ENCODE measurements at places on chromosomes 4 and X.

- no peak for DNase-seq
Observed at GRCh38 chr4:74466242-74466641, 21.3 kb downstream of the AREG start.

DNA sequence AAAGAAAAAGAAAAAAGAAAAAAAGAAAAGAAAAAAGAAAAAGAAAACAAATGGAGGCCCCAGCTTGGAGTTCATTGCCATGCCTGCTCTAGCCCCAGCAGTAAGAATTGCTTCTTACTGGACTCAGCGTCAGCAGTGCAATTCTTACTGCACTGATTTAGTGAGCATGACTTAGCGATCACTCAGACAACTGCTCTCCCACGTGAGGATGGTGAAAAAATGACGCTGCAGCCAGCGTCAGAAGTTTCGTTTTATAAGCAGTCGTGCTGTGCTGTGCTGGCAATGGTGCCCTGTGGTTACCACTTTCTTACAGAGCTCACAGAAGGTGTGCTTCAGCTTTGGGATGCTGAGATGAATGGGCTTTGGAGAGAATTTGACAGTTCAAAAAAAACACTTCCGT is 68.3 kb upstream of the DDX3X start:
- DNase-seq = no peak

- peak; percentile 78 for DNase-seq
Observed at GRCh38 chr4:7547368-7548040, 112.8 kb upstream of the PSAPL1 start.

DNA sequence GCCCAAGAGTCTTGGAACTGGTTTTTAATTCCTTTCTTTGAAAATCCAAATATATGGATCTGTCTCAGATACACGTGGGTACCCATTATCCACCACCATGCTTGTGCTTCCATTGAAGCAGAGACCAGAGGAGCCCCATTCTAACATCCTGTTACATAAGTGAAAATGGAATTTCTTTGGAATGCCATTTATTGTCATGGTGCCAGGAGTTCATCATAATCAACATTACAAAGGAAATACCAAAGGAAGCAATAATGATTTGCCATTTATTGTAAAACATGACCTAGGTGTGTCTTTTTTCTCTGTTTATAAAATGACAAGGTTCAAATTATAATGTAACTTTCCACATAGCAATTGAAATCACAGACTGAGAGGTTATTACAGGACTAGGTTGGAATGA is 61.7 kb downstream of the PALLD start:
- DNase-seq = no peak

DNA sequence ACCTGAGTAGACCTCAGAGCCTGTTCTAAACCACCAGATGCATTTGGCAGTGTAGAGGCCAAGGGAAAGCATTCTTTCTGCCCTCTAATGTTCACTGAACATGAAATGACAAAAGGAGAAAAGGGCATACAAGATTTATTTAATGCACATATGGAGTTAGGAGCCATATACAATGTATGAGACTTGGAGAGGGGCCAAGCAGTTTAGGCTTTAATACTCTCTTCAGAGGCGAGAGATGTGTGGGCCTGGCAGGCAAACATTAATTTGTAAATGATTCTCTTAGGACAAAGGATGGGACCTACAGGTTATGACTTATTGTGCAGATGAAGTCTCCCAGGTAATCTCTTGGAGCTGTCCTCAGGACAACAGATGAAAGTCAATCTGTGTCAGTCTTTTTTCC is 631.9 kb downstream of the ADGRL3 start:
- no peak for DNase-seq

DNA sequence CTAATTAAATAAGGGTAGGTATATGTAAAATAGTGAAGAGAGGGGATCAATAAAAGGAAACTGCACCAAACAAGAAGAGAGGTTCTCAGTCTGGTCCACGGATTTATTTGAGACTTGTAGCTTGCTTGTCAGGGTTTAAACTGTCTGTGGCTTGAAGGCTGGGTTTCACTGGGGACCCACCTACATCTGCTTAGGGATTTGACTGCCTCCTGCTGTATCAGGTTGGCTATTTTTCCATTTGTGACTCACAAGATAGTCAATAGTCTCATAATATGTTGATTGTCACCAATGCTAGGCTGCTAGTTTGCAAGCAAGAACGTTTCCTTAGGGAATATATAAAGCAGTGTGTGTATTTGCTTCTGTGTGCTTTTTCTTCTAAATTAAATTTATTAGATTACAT is 1950.7 kb upstream of the IGFBP7 start:
- DNase-seq = no peak

DNA sequence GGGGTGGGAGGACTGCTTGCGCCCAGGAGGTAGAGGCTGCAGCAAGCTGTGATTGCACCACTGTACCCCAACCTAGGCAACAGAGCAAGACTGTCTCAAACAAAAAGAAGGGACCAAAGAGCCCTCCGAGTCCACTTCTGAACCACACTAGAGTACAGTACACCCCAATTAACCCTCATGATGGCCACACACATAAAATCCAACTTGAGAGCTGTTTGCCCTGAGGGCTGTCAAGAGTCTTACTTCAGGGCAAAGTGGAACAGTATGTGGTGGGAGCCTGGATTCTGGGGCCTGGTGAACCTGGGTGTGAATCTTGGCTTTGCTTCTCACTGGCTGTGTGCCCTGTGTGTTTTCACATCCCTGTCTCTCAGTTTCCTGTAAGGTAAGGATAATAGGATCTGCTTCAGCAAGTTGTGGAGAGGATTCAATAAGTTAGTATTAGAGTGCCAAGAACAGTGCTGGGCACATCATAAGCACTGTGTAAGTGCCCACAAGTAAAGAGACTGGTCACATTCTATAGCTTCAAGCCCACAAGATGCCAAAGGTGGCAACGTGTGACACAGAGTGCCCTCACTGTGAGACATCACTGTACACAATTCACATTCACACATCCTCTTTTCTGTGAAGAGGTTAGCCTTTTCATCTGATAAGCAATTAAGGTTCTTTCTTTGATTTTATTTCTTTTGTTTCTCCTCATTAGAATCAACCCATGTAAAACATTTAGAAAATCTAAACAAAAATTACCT is 52.1 kb downstream of the LEF1 start:
- no peak for DNase-seq

- no peak for DNase-seq
Observed at GRCh38 chrX:49111791-49112190, 11.7 kb downstream of the GPKOW start.

GRCh38 chrX:18674417-18674787 is 2.5 kb upstream of the RS1 start:
- no peak for DNase-seq

DNA sequence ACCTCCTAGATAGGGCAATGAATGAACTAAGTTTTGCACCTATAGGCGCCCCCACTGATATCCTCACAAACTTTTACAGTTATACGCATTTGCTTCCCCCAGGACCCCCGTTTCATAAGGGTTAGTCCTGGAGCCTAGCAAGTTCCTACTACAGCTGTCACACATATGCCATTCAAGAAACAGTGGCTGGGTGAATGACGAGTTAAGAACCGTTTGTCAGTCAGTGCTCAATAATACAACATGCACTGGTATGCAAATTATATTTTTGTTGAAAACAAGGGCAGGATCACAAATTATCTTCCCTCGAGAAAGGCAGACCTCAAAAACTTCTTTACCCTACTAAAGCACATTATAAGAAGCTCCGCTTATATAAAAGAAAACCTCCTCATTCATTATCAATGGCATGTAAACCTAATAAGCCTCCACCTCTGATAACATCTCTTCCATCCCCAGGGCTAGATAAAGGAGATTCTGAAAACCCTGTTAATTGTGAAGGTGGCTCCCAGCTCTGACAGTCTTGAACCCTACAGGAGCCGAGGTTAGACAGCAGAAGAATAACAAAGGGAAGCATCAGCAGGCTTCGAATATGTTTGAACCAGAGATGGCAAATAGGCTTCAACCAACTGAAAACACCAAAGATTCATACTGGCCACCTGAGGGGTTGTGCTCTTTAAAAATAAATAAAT is 40.3 kb downstream of the AFAP1 start:
- no peak for DNase-seq

DNA sequence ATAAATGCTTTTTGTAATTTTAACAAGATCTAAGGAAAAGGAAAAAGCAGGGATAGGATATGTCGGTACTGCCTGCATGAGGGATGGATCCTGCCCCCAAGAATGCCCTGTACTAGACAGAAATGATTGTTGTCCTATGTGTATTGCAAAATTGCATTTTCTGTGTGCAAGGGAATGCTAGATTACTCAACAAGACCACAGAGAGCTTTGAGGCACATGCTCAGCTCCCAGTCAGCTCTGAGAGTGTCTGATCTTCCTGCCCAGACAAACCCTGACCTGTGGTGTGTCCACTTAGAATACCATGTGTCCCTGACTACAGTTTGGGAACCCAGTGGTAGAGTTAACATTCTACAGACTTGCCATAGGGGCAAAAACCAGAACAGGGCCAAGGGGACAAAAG is 129.2 kb upstream of the PAK3 start:
- peak; percentile 70 for DNase-seq

DNA sequence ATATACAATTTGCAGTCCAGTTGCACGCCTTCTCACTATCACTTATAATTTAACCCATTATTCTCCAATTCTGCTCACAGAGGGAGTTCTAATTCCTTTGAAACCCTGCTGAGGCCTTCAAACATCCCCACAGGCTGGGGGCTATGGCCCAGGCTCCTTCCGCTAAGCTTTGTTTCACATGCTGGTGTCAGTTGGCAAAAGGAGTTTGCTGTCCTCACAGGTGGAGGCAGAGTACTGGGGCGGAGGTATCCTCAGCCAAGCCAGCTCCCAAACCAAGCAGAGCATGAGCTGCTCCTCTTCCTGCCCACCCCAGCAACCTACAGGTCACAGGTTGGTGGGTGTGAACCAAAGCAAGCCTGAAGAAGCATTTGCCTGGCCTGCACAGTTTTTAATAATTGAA is 21.5 kb downstream of the BTC start:
- no peak for DNase-seq

DNA sequence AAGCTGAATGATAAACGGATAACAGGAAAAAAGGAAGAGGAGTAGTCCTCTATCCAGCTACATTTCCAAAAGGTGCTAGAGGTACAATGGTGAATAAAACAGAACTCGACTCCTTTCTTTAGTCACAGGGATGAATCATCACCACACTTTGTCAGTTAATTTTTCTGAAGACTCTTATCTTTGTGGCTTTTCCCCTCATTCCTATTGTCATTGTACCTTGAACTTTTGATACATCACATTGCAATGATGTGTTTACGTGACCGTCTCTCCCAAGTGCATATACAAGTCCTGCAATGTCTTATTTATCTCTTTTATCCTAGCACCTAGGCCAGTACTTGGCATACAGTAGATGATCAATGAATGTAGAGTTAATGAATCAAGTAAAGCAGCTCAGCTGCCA is 134.7 kb downstream of the LHFPL1 start:
- no peak for DNase-seq

- DNase-seq = no peak
Observed at GRCh38 chr4:83216959-83217683, 67.5 kb downstream of the COQ2 start.

DNA sequence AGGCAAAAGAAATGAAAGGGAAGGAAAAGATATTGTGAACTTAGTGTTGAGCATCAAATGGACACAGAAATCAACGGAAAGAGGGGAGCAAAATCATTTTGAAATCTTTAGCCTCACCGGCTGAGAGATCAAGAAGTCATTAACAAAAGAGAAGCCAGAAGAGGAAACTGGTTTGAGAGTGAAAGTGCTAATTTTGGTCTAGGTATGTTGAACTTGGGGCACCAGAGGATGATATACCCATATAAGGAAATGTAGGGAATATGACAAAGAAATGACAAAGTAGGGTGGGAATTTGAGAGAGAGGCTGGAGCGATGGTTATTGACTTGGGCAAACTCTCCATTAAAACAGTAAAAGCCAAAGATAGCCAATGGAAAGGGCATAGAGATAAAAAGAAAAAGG is 183.4 kb upstream of the ATOH1 start:
- no peak for DNase-seq

DNA sequence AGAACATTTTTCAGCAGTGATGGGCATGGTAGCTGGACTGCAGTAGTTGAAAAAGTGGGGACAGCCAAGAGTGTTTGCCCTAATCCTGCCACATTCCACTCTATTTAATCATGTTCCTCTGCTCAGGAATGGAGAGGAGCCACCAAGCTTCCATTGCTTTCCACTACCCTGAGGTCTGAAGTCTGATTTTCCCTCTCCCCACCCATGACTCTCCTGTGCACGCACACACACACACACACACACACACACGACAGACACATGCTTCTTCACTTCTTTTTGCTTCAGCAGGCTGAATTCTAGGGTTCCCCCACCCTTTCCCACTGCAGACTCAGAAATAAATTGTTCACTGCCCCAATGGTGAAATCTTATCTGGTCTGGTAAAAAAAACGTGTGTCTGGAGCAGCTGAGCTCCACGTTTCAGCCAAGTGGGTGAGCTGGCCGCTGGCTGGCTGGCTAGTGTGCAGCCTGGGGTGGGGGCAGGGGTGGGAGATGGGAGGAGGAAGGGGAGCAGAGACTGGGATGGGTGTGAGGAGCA is 142.7 kb upstream of the NALF2 start:
- DNase-seq = peak; percentile 3

- peak; percentile 45 for DNase-seq
Observed at GRCh38 chr4:129377131-129377845, 281.3 kb downstream of the C4orf33 start.

DNA sequence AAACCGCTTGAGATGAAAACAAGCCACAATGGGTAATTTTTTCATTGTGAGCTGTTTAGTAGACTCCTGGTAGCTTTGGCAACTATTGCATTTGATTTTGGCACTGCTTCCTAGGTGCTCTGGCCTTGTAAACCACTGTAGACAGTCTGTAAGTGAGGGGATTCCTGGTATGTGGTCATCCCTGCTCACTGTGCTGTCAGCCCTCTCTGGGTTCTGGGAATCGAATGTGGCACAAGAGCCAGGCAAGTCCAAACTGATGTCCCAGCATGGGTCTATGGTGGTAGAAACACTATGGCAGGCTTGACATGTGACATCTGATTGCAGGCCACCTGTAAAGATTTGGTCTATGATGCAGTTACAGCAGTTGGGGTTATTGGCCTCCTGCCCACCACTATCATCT is 2.5 kb downstream of the USP51 start:
- no peak for DNase-seq

GRCh38 chr4:5804656-5805055 is 88.2 kb downstream of the CRMP1 start:
- no peak for DNase-seq

DNA sequence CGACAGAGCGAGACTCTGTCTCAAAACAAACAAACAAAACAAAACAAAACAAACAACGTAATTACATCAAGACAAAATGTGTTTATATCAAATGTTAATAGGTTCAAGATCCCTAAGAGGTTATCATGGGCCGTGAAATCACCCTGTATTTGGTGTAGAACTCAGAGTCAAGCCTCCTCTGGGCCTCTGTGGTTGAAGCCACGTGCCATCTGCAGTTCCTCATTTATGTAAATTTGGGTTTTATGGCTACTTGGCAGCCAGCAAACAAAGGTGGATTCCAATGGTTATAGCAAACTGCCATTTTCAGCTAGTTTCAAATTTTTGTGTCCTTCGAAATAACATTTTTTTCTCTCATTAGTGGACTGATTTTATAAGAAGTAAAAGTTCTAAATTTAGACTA is 16.4 kb downstream of the NSDHL start:
- no peak for DNase-seq
